ENCODE measurements at places on chromosomes 11 and 22.

DNA sequence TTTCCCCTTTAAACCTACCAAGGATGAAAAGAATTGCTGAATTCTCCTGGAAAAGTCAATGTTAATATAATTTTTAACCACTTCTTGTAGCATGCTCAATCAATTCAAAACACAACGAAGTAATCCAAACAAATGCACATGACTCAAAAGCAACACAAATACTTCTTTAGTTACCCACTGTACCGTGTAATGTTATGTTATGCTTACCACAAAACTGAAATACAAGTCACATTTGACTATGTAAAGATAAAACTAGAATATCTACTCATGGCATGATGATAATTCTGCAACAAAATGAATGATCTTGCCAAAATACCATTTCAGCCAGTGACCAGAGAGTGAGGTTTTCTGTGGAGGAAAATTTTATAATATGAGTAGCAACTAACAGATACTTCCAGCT is 587.0 kb downstream of the DLG2 start:
- DNase-seq: no peak

- DNase-seq: no peak
These were observed 187.4 kb upstream of the MTMR2 start for GRCh38 chr11:96111308-96111707.

DNA sequence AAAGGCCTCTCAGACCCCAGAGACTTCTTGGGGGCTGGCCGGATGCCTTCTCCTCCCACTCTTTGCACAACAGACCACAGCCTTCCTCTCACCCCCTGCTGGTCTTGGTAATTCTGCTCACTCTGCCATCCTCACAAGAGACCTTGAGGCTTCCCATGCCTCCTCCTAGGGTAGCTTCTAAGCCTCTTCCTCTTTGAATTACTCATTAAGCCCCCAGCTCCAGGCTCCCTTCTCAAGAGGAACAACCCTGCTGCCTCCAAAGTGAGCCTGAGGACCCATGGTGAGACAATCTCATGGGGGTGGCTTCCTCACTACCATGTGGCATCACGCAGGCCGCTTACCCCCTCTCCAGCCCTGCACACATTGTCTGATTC is 184.6 kb upstream of the SYT13 start:
- no peak for DNase-seq

DNA sequence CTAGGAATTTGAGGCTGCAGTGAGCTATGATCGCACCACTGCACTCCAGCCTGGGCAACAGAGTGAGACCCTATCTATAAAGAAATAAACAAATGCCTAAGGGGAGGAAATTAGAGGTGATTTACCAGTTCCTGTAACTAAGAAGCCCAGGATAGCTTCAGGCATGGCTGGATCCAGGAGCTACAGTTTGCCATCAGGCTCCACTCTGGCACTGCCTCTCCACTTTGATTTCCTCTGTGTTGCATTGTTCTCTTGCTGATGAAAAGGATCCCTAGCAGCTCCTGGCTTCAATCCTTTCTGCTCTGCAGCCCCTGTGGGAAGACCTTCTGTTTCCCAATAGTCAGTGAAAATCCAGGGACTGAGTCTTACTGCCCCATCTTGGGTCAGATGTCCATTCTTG is 20.1 kb upstream of the FADD start:
- DNase-seq: no peak

GRCh38 chr22:30718938-30719337 is 24.3 kb downstream of the OSBP2 start:
- DNase-seq: no peak

GRCh38 chr11:132060567-132060966 is 690.2 kb downstream of the NTM start:
- DNase-seq: no peak

GRCh38 chr11:8803973-8804372 is 107.0 kb upstream of the AKIP1 start:
- no peak for DNase-seq

- peak; percentile 56 for DNase-seq
These were observed 29.2 kb downstream of the SC5D start for GRCh38 chr11:121321614-121322243.

DNA sequence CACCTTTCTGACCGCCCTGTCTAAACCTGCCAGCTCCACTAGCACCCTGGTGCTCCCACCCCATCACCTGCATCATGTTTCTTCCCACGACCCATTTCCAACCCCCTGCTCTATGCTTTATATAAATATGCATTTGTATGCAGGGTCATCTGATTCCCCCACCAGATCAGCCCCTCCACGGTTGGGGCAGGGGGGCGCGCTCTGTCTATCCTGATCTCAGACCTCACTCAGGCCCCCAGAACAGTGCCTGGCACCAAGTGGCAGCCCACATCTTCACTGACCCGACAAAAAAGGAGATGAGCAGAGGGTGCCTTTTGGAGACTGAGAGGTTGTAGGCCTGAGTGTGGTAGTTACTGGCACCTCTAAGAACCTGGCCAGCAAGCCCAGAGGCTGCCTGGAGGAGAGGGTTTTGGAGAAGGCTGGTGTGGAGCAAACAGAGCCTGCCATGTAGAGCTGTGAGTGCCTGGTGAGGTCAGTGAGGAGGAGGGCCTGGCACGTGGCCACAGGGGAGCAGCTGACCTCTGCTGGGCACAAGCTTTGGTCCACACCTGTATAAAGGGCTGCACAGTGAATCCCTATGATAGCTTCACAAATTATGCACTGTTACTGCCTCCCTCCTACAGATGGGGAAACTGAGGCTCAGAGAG is 86.3 kb upstream of the RTL6 start:
- DNase-seq: no peak

GRCh38 chr11:112310848-112311247 is 50.2 kb upstream of the PLET1 start:
- no peak for DNase-seq

GRCh38 chr22:43333978-43334377 is 9.2 kb downstream of the SCUBE1 start:
- DNase-seq: no peak

DNA sequence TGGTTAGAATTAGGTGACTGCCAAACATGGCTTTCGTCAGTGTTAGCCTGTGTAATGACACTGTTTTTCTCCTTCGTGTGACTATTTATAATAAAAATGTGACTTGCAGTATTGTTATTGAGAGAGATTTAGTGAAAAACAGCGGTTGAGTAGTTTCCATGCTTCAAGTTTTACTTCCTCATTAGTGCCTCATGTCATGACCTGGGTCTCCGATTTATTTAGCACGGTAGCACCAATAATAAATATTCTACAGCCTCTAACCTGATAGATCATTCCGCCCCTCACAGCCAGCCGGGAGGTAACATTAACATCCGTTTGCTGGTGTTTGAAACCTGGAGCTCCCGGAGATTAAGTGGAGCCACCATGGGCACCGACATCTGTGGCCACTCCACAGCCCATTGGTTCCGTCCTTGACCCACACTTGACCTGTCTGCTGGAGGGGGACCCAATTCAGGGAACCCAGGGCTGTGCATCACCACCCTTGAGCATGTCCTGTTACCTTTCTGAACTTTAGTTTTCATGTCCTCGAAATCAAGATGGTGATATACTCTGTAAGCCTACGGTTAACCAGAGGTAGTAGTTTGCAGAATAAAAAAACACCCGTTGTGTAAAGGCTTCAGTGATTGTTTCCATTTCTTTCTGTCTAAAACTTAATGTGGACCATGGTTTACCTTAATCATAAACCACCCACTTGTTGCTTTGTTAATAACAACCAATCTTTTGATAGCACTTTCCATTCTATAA is 104.1 kb downstream of the ATXN10 start:
- DNase-seq: no peak

DNA sequence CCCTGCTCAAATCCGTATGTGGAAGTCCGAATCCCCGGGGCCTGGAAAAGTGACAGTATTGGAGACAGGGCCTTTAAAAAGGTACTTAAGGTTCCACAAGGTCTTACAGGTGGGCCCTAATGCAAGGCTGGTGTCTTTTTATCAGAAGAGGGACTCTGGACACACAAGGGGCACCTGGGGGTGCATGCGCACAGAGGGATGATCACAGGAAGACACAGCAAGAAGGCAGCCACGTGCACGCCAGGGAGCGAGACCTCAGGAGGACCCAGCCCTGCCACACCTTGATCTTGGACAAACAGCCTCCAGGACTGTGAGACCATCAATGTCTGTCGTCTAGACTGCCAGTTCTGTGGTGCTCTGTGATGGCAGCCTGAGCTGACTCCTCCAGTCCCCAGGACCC is 96.5 kb downstream of the SHANK2 start:
- DNase-seq: no peak

DNA sequence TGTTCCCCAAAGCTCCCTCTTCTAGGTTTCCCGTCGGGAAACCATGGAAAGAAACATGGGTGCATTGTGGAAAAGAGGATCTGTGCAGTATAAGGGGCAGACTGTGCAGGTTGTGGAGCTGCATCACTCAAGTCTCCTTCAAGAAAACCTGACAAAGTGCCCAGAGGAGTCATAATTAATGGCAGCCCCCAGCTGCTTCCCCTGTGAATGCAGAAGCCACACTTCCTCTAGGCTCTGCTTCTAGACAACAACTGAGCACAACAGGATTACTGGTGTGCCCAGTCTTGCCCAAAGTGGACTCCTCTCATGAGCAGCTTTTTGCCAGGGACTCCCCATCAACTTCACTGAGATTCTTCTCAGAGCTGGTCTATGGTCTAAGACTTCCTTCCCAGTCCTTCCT is 42.6 kb upstream of the SCUBE2 start:
- DNase-seq: no peak

DNA sequence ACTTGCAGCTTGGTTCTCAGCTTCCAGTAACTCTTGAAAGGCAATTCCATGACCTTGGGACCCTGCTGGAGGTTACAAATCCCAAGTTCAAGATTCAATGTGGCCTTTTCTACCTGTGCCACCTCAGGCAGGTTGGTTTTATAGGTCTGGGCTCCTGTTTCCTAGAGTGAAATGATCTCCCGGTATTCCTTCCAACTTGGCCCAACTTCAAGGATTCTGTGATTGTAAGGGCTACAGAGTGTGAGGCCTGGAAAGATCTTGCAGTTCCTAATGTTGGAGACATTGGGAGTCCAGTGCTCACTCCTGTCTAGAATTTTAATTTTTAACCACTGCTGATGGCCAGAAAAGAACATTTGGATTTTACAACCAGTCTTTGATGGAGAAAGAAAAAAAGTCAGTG is 91.6 kb downstream of the LDLRAD3 start:
- DNase-seq: no peak

- DNase-seq: no peak
These were observed 10.9 kb downstream of the MTMR2 start for GRCh38 chr11:95912902-95913560.

- DNase-seq: no peak
These were observed 4.4 kb upstream of the IGLL5 start for GRCh38 chr22:22883090-22883727.
